ENCODE measurements at places on chromosomes 4 and X.

- DNase-seq, result no peak
Measured at GRCh38 chr4:83870328-83870950, 334.5 kb downstream of the GPAT3 start.

GRCh38 chr4:137905930-137906329, 336.2 kb downstream of the SLC7A11 start:
- no peak for DNase-seq

GRCh38 chrX:46180258-46180687, 364.9 kb downstream of the ZNF674 start:
- DNase-seq, result no peak

- DNase-seq, result no peak
Measured at GRCh38 chrX:95645738-95646137, 1038.9 kb upstream of the DIAPH2 start.

- DNase-seq, result no peak
Measured at GRCh38 chr4:184681916-184682315, 32.4 kb downstream of the PRIMPOL start.

Measured in coronary artery (tissue), 2 donors.